ENCODE measurements at places on chromosomes 2 and 18. TPM values are rescaled to one million over a fixed set of nuclear protein-coding genes. Genes with fewer than 3 reads are reported as not detected.

Gene PSMA8
- 1.4 TPM for total RNA-seq

Gene HNMT
- total RNA-seq, result 0.78 TPM

Gene LOXHD1
- total RNA-seq, result not detected

Gene YWHAQ
- total RNA-seq, result 560 TPM

Gene SERPINB11
- total RNA-seq, result not detected

Gene RASGRP3
- total RNA-seq, result 3.5 TPM

Gene SDC1
- total RNA-seq, result 0.27 TPM

Gene B3GNT7
- 0.13 TPM for total RNA-seq

Gene TAF4B
- 19.5 TPM for total RNA-seq

Gene GAL3ST2
- total RNA-seq, result not detected

Gene DSG4
- total RNA-seq, result not detected

Gene PIEZO2
- not detected for total RNA-seq

Gene FTCDNL1
- 5.2 TPM for total RNA-seq

Gene FAP
- total RNA-seq, result not detected

Gene CRYBA2
- not detected for total RNA-seq

Gene LRATD1
- total RNA-seq, result not detected

Gene TRIM54
- total RNA-seq, result 0.22 TPM

Gene COBLL1
- total RNA-seq, result not detected

Gene TMEM37
- total RNA-seq, result not detected

Gene CTLA4
- 37.7 TPM for total RNA-seq

Gene CKAP2L
- total RNA-seq, result 19.6 TPM

Gene ETAA1
- 10.8 TPM for total RNA-seq

Gene MOGAT1
- not detected for total RNA-seq

Gene MYO3B
- 0.18 TPM for total RNA-seq

Gene CRIM1
- 10.7 TPM for total RNA-seq

Gene TMEM247
- total RNA-seq, result not detected

Gene FBXO41
- 25.6 TPM for total RNA-seq

Gene TUBB8B
- not detected for total RNA-seq

Gene ARPC2
- 575 TPM for total RNA-seq
